Occipital lobe (tissue), 3 donors: ENCODE measurements at places on chromosomes 12 and 14. TPM values are rescaled to one million over a fixed set of nuclear protein-coding genes. Genes with fewer than 3 reads are reported as not detected.

FIGNL2 gene
- total RNA-seq, result 0.47 TPM

GRCh38 chr14:105055334-105055733 is 9.9 kb downstream of the GPR132 start:
- no peak for DNase-seq

GRCh38 chr12:61161961-61162360 is 1098.2 kb upstream of the USP15 start:
- DNase-seq, result no peak

DNA sequence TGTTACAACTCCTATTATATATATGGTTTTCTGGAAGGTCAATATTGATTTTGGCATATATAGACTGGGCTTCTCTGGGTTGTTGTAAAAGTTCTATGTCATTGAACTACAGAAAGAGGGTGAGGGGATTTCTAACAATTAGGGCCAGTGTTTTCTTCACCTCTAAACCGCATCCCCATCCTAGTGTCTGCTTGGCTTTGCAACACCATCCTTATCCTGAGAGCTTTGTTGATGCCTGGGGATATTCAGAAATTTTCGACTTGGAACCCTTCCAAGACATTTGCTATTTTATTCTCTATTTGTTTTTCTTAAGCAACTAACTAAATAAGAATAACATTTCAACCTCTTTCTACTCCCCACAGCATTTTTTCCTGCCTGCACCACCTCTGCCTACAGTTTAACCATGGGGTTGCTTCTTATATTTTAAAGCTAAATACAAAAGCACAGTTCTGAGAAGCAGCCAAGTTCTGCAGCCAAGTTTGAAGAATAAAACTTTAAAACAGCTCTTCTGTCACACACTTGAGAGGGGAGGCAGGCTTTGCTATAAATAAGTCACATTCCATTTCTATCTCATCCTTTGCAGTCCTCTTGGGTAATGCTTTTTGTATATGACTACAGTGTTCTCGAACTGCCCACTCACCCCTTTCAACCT is 53.4 kb downstream of the RGS6 start:
- no peak for DNase-seq

KRT3 gene
- total RNA-seq, result not detected

DNA sequence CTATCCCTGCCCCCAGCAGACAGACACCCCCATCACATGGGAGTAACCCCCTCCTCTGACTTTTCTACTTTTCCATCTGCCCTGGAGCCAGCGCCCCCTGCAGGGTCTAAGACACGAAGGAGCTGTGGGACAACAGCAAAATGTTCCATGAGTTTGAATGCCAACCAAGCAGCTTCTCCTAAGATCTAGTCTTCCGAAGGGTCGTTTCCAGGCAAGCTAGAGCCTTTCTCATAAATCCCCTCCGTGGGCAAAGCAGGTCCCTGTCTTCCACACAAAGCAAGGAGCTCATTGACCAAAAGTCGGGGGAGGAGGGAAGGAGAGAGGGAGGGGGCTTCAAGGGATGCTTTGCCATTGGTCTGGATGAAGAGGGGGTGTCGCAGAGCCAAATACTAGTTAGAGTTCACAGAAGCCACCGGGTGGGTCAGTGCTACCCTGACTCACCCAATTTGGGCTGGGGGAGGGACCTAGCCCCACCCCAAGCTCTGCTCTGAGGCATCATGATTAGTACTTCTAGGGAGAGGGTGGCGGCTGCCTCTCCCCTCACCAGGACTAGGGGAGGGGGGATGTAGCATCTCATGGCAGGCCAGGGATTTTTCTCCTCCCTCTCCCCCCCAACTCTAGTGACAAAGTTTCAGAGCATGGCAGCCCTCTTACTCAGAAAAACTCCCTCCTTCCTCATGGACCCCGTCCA is 1.6 kb downstream of the MSI1 start:
- DNase-seq, result no peak

GRCh38 chr14:54579621-54580020 is 12.7 kb downstream of the SAMD4A start:
- no peak for DNase-seq

DNA sequence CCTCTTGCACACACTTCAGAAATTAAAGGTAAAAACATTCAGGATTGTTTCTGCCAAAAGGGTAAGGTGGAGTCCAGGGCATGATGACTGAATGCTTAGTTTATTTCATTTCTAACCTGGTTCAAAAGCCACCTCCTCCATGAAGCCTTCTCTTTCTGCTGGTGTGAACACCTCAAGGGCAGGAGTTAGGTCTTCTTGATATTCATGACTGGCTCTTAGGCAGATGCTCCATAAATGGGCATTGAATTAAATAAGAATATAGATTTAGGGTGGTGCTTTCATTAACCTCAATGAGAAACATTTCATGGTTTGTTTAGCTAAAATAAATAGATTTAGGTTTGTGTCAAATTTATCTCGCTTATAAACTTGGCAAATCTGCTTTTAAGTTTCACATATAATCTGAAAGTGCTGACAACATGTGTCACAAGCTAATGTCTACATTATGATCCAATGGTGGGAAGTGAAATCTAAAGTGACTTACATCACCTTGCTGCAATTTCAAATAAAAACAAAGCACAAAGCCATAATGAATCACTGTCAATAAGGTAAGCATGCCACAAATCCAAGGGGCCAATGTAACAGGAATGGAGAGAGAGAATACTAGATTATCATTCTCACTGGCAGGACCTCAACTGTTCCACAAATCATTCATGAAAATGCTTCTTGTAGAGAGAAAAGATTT is 72.7 kb upstream of the GRIP1 start:
- no peak for DNase-seq

DNA sequence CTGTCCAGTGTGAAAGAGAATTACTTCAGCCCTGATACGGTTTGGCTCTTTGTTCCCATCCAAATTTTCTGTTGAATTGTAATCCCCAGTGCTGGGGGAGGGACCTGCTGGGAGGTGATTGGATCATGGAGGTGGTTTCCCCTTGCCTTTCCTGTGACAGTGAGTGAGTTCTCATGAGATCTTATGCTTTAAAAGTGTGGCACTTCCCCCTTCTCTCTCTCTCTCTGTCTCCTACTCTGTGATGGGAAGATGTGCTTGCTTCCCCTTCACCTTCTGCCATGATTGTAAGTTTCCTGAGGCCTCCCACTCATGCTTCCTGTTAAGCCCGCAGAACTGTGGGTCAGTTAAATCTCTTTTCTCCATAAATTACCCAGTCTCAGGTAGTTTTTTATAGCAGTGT is 5.5 kb upstream of the SLC15A5 start:
- no peak for DNase-seq

DNA sequence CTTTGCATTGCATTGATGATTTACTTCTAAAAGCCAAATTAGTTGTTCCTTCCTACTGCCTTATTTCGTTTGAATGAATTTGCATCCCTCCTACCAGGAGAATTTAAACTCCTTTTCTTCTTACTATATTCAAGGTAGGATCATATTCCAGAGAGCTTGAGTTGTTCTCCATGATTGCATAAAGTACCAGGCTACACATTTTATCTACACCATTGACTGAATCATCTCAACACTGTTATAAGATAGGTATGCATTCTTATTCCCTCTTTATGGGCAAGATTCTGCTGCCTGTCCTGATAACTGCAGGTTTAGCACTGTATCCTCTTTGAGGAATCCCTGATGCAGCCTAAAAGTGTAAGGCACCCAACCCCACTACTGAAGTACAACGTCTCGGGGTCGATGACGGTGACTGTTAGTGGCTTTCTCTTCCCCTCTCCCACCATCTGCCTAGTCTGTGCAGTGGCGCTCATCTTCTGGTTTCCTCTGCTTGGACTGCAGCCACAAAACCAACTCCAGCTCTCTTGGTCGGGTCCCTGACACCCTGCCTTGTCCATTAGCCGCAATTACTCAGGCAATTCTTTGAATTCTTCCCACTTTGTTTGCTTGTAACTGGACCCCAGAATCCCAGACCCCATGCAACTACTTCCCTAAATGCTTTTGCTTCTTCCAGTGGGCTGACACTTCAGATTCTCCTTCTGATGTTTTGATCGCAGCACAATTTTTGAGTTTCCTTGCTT is 44.4 kb upstream of the STXBP6 start:
- DNase-seq, result no peak
